ENCODE measurements at places on chromosomes 5 and 9.

GRCh38 chr9:109110329-109111021 is 9.3 kb downstream of the TMEM245 start:
- peak; percentile 83 for DNase-seq

DNA sequence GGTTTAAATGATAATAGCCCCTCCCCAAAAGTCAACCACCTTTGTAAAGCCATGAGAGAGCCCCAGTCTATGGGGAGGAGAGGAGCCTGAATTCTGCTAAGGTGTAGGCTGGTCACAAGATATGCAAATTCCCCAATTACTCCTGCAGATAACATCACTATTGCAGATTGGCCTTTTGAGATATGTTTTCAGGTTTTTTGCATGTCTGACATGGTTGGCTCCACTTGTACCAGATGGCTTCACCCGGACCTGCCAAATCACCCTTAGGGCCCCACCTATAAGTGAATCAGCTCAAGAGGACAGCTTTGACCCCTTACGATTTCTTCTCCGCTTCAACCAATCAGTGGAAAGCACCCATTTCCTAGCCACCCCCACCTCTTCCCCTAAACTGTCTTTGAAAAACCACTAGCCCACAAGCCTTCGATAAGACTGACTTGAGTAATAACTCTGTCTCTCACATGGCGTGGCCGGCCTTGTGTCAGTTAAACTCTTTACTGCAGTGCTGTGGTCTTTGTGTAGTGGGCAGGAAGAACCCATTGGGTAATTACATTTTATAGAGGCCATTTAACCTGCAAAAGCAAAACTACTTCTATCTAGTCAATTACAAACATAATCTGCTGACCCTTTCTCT is 69.7 kb downstream of the PRLR start:
- no peak for DNase-seq

DNA sequence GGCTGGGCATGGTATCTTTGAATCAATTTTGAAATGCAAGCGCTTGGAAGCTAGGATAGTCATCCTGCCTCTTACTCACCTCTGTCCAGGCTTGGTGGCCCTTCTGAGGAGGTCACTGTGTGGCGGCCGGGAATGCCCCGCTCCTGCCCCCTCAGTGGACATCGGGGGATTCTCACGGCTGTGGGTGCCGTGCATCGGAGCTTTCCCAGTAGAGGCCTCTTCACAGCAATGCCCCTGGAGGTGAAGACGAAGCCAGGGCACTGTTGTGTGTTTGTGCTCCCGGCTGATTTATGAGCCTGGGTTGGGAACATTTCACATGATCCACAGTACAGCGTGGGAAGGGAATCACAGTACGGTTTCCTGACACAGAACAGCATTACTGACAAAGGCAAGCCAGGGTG is 147.5 kb downstream of the NXNL2 start:
- no peak for DNase-seq

DNA sequence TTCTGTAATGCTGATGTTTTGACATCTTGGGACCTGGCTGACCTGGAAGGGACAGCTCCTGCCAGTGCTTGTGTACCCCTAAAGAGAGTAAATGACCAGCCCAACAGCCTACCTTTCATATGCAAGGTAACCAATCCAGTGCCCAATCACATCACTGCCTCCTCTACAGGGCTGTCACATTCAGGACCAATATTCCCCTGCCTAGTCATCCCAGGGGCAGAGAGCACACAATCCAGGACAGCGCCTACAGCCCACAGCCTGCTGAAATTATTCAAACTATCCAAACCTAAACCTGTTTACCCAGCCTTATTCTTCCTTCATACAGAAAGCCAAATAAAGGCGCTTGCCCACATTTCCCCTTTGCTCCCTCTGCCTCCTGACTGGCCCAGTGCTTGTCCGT is 284.1 kb downstream of the CTNND2 start:
- no peak for DNase-seq

DNA sequence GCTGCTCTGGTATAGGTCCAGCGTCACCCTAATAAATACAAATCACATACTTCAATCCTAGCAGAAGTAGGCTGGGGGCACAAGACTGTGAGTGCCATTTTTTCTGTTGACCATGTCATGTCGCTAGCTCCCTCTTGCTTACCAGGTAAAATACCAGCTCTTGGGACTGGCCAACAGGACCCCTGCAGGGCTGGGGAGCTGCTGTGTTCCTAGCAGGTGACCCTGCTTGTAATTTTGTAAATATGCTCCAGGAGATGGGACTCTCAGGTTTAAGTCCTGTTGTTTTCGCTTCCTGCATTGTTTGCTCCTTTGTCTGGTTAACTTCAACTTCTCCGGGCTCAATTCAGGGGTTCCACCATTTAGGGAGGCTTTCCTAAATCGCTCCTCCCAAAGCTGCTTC is 286.6 kb upstream of the DAP start:
- no peak for DNase-seq

DNA sequence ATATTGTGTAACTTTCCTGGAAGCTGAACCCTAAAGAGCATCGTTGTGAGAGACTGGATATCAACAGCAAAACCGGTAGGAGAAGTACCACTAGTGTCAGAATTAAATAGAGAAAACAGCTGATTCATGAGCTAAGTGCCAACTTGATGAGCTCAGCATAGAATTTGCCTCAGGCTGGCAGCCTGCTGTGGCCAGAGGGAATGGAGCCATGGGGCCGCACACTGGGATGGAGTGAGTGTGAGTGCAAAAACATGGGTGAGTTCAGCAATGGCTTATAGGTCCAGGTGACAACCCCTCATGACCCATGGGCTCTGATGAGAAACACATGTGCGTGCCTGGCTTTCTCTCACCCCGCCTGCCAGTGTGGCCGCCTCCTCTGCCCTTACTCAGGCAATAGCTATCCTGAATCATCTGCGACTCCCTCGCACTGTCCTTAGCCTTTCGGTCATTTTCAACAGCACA is 25.4 kb downstream of the ADAMTS16 start:
- DNase-seq: no peak

DNA sequence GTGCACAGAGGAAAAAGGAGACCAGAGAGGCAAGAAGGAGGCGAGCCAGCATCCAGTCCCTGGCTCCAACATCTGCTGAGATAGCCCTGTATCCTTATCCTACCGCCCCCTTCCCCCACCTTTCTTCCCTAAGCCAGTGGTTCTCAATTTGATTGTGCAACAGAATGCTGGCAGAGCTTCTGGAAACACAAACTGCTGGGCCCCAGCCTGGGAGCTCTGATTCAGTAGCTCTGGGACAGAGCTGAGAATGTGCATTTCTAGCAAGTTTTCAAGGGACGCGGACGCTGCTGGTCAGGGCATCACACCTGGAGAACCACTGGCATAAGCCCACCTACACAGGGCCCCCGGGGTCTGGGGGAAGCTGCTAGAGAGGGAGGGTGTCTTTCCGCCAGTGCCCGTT is 21.1 kb downstream of the AK8 start:
- DNase-seq: peak; percentile 75

- DNase-seq: no peak
Measured at GRCh38 chr9:14731294-14731981, 8.9 kb upstream of the CER1 start.

GRCh38 chr5:143683459-143683858 is 128.5 kb upstream of the HMHB1 start:
- no peak for DNase-seq

GRCh38 chr9:74281674-74282073 is 215.5 kb upstream of the RORB start:
- DNase-seq: no peak

DNA sequence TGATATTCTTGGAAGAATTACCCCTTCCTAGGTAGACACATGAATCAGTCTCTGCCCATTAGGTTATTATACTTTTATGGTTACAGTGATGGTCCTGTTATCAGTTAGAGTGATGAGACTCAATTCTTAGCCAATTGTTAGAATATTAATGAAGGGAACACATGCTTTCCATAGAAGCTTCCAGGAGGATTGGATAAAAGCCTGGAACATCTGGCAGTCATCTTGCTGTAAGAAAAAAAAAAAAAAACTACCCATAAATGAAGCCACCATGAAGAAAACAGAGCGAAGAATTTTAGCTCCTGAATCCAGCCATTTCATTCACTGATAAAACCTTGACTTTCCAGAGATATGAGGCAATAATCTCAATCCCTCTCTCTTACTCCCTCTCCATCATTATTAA is 262.5 kb upstream of the GRIN3A start:
- no peak for DNase-seq

GRCh38 chr5:159031513-159031912 is 68.2 kb downstream of the EBF1 start:
- DNase-seq: peak; percentile 57

DNA sequence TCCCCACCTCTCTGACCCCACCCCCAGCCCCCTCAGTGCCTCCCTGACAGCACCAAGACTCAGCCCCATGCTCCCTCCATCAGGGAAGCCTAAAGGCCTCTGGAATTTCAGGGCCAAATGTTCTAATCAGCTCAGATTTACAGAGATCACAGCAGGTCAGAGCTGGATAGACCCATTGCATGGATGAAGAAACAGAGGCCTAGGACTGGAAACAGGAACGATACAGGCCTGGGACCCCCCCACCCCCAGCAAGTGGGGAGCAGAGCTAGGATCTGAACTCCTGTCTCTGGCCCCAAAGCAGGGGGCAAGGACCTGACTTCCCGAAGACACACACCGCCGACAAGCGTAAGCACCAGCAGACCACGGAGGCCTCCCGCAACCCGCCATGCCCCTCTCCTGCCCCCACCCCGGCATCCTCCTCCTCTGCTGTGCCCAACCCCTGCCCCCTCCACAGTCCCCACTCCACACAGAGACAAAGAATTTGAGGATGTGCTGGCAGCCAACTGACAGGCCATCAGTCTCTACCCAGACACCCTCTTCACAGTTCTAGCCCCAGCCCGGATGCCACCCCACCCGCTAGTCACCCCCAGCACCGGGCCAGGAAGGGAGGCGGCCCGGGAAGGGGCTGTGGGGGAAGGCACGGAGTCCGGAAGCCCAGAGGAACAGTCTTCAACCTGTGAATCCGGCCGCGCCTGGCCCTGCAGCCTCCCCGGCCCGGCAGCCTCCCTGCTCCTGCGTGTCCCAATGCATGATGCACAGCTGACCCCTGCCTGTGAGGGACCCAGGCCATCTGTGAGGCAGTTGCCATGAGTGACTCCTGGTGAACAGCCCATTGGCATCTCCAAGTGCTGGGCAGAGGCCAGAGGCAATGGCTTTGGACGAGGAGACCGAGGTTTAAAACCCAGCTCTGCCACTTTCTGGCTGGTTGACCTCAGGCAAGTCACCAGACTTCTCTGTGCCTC is 31.3 kb downstream of the NDUFA8 start:
- DNase-seq: no peak

DNA sequence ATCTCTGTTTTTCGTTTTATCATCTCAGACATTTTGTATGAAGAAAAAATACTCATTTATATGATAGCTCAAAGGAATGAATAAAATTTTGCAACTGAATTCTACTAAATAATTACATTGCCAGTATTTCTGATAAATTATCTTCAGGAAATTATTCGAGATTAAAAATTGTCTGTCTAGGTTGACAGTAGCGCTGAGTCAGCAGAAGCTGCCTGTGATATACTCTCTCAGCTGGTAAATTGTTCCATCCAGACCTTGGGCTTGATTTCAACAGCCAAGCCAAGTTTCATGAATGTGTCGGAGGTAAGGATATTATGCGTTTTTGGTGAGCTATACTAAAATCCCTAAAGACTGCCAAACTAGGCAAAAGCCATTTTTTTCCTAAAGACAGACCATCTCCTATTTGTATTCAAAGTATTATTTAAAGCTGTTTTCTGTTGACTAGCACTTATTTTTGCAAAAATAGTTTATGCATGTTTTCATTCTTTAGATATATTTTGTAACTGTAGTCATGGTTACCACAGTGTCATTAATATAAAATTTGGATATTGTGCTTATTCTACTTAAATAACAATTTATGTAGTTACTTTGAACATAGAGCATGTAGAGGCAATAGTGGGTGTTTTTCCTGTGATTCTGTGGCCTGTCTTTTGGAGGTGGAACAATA is 17.4 kb downstream of the LECT2 start:
- DNase-seq: no peak

DNA sequence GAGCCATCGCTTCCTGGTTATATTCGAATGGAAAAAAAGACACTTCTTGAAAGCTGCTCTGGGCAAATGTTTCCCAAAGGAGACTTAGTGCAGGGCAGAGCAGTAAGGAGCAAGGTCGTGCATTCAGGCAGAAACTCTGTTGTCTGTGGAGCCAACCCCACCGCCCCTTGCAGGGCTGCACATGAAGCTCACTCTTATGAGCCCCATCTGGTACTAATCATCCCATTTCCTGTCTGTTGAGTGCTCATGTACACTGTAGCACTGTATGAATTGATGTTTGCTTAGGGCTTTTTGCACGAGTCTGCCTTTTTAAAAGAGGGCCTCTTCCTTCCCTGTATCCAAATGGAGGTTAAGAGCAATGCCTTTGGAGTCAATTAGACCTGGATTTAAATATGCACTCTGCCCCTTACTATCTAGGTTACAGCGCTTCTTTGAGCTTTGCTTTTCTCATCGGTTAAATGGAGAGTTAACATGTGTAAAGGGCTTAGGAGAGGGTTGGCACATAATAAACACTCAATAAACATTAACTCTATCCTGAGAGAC is 25.4 kb downstream of the HMHB1 start:
- DNase-seq: peak; percentile 68

DNA sequence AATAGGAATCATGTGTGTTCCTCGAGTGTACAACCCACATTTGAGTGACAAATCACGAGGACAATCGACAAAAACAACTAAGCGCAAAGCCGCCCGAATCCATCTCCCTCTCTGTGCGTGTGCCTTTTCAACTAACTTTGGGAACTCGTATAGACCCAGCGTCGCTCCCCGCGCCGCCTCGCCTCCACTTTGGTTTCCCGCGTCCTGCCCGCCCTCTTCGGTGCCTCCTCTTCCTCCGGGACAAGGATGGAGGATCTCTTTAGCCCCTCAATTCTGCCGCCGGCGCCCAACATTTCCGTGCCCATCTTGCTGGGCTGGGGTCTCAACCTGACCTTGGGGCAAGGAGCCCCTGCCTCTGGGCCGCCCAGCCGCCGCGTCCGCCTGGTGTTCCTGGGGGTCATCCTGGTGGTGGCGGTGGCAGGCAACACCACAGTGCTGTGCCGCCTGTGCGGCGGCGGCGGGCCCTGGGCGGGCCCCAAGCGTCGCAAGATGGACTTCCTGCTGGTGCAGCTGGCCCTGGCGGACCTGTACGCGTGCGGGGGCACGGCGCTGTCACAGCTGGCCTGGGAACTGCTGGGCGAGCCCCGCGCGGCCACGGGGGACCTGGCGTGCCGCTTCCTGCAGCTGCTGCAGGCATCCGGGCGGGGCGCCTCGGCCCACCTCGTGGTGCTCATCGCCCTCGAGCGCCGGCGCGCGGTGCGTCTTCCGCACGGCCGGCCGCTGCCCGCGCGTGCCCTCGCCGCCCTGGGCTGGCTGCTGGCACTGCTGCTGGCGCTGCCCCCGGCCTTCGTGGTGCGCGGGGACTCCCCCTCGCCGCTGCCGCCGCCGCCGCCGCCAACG is at the start of gene GPR150:
Gene GPR150 (plus strand): TSS at position 58 of the 840 bp plus-strand sequence. CDS start 189 bp downstream, at position 247.
- peak; percentile 53 for DNase-seq

DNA sequence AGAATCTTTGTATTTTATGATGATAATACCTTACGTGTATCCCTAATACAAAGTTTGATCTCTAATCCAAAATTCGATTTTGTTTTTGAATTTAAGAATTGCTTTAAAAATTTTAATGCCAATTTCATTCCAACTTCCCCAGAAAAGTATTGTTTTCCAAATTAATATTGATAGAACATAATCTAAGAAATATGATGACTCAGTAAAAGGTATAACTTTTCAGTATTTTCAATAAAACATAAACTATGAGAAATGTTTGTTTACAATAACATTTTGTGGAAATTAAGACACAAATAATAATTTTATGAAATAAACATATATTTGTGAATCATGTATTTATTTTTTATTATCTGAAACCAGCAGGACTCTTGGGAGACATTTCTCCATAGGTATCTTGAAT is 931.6 kb downstream of the EFNA5 start:
- DNase-seq: no peak
